T-helper 17 cell (primary cell): ENCODE measurements at places on chromosomes 2 and 18. TPM values are rescaled to one million over a fixed set of nuclear protein-coding genes. Genes with fewer than 3 reads are reported as not detected.

The SLC8A1 gene
- total RNA-seq = 1.4 TPM

The ZC3H8 gene
- total RNA-seq = 16.8 TPM

The CXCR2 gene
- 0.10 TPM for total RNA-seq

The TMX3 gene
- total RNA-seq = 38.4 TPM

The ALKAL2 gene
- total RNA-seq = not detected

The C2orf15 gene
- 2.4 TPM for total RNA-seq

The MC4R gene
- total RNA-seq = not detected

The CFAP65 gene
- not detected for total RNA-seq

The DPP10 gene
- not detected for total RNA-seq

The FEV gene
- total RNA-seq = not detected

GRCh38 chr2:33552758-33553461 lies 46.2 kb downstream of the FAM98A start:
- H3K27me3 ChIP-seq = no peaks in the 10 kb centered on the region
- H3K27ac ChIP-seq = no peak overlapping the region
- DNase-seq = no peak
- H3K4me3 ChIP-seq = no peak overlapping the region
- no peaks in the 10 kb centered on the region for H3K36me3 ChIP-seq
- peaks cover 2% of the 10 kb centered on the region for H3K4me1 ChIP-seq

DNA sequence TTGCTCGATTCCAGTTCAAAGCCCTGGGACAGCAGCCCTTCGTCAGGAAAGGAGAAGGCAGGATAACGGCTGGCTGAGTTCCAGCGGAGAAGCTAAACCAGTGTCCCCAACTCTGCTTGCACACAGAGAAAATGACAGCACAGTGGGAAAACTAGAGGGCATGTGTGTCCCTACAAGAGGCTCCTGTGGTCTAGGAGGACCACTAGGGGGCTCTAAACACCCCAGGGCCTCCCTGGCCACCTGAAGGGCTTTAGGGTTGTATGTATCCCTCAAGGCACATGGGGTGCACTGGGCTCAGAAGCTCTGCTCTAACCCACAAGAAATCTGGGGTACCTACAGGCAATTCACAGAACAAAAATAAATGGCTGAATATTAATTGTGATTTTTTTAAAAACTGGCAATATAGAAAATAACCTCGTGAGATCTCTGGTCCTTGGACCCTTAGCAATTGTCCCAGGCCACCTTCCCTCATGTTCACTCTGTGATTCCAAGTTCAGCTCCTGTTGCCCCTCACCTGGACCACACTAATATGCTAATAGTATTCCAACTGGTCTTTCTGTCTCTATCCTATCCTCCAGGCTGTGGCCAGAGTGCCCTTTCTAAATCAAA lies 17.5 kb downstream of the STAT1 start:
- peaks cover 27% of the 10 kb centered on the region for H3K36me3 ChIP-seq
- H3K27me3 ChIP-seq = no peaks in the 10 kb centered on the region
- peak overlapping the region; percentile 84 for H3K27ac ChIP-seq
- no peak for DNase-seq

DNA sequence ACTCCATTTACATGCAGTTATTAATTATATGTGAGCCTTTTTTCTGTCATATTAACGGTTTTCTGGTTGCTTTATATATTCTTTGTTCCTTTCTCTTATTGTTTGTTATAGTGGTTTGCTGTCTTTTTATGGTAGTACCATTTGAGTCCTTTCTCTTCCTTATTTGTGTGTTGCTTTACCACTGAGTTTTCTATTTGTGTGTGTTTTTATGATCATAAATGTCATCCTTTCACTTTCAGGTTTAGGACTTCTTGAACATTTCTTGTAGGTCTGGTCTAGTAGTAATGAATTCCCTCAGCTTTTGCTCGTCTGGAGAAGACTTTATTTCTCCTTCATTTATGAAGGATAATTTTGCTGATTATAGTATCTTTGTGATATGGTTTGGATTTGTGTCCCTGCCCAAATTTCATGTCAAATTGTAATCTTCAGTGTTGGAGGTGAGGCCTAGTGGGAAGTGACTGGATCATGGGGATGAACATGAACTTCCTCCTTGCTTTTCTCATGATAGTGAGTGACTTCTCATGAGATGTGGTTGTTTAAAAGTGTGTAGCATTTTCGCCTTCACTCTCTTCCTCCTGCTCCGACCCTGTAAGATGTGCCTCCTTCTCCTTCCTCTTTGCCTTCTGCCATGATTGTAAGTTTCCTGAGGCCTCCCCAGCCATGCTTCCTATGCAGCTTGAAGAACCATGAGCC lies 11.5 kb downstream of the GCC2 start:
- no peaks in the 10 kb centered on the region for H3K27me3 ChIP-seq
- no peak for DNase-seq
- peak overlapping the region; percentile 5 for H3K27ac ChIP-seq
- peaks cover 35% of the 10 kb centered on the region for H3K36me3 ChIP-seq

GRCh38 chr2:94984964-94985575 lies 40.4 kb upstream of the MAL start:
- no peaks in the 10 kb centered on the region for H3K4me1 ChIP-seq
- H3K36me3 ChIP-seq = no peaks in the 10 kb centered on the region
- peaks cover 37% of the 10 kb centered on the region for H3K27me3 ChIP-seq
- DNase-seq = no peak
- no peak overlapping the region for H3K4me3 ChIP-seq
- H3K27ac ChIP-seq = no peak overlapping the region

DNA sequence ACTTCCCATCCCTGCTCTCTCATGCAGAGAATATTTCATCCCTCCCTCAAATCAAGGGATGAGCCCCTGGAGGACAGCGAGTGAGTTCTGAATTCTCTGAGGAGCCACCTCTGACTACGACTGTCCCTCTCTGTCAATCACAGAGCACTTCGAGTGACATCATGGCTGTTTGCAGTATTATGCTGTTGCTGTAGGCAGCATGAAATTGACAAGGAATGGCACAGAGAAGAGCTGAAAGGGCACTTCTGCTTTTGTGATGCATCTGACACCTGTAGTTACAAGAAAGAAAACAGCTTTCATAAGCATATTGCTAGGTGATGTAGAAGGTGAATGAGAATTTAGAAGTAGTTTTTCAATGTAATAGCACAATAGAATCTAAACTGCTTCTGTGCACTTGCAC lies 166.9 kb downstream of the ARHGAP15 start:
- H3K27ac ChIP-seq = no peak overlapping the region
- peaks cover 6% of the 10 kb centered on the region for H3K36me3 ChIP-seq
- H3K4me1 ChIP-seq = peaks cover 33% of the 10 kb centered on the region

DNA sequence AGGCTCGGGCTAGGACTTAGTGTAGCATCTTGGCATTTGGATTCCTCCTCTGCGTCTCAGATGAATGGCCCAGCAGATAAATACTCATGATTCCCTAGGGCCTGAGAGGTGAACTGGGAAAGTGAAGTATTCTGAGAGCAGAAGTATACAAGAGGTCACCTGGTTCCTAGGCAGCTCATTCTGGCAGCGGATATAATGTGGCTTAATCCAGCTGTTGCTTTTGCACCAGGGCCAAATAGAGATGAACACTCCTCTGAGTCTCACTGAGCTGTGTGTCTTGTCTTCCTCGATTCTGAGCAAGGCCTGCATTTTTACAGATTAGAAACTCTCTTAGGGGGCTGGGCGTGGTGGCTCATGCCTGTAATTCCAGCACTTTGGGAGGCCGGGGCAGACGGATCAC lies 196.1 kb downstream of the SLC4A3 start:
- peaks cover 2% of the 10 kb centered on the region for H3K4me1 ChIP-seq
- peaks cover 24% of the 10 kb centered on the region for H3K27me3 ChIP-seq
- no peak overlapping the region for H3K27ac ChIP-seq

- no peak for DNase-seq
- no peaks in the 10 kb centered on the region for H3K4me1 ChIP-seq
- H3K27ac ChIP-seq = no peak overlapping the region
- H3K4me3 ChIP-seq = no peak overlapping the region
- H3K27me3 ChIP-seq = no peaks in the 10 kb centered on the region
- no peaks in the 10 kb centered on the region for H3K36me3 ChIP-seq
These were observed 887.2 kb upstream of the LRATD1 start for GRCh38 chr2:13745330-13745729.

GRCh38 chr2:149058936-149059335 lies 20.4 kb downstream of the LYPD6B start:
- H3K4me1 ChIP-seq = no peaks in the 10 kb centered on the region
- H3K27me3 ChIP-seq = peaks cover 17% of the 10 kb centered on the region
- no peak overlapping the region for H3K4me3 ChIP-seq
- no peaks in the 10 kb centered on the region for H3K36me3 ChIP-seq
- no peak for DNase-seq

DNA sequence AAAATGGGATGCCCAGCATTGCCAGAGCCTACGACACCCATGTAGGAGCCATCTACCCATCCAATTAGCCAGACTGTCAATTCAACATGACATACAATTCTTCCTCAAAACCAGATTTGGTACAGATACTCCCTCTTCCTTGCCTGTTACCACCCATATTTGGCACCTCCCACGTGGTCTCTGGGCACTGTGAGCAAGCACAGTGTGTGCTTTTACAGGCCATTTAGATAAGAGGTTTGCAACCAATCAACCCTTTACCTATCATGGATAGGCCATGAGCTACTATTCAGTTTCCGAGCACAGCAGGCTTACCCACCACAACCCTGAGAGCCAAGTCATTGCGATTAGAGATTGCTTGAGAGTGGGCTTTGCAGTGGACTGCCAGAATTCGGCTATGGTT lies 40.9 kb downstream of the ARID5A start:
- no peak overlapping the region for H3K4me3 ChIP-seq
- H3K27me3 ChIP-seq = peaks cover 5% of the 10 kb centered on the region
- no peak for DNase-seq

DNA sequence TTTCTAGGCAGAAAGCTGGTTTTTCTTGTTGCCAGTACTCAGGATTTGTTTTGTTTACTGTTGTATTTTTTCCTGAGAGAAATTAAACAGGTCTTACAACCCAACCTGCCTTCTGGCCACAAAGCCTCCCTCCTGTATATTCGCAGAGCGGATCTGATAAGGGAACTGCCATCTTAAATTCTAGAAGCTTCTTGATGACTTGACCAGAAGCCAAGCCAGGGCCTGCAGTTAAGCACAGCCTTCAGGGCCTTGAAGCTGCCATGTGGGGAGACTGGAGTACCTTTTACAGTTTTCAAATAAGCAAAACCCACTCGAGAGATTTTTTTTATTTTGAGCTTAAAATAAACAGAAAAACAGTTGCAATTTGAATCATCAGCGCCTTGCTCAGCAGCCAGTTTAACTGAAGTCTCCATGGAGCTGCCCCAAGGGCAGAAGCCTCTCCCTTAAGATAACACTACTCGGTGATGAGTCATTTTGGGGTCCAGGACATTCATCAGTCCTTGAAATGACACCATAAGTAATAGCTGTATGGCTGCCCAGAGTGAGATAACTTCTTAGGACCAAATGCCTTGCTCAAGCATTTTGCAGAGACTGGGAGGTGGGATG lies 51.5 kb upstream of the PHLPP1 start:
- H3K27me3 ChIP-seq = peaks cover 11% of the 10 kb centered on the region
- no peak overlapping the region for H3K4me3 ChIP-seq
- H3K36me3 ChIP-seq = no peaks in the 10 kb centered on the region
- no peak overlapping the region for H3K27ac ChIP-seq

DNA sequence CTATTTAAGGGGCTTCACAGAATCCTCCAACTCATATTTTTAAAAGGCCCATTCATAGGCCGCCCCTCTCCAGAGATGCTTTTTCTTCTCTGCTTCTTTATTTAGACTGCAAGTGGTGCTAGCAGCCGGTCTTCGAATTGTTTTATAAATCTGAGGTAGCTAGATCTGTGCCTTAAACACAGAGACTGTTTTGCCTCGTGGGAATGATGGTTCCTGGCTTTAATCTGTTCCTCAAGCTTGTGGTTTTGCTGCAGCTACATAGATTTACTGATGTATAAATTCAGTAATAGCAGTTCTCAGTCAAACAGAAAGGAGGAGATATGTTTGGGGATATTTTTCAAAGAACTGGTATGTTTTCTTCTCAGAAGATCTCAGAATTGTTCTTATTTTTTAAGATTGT lies 45.3 kb downstream of the TNFRSF11A start:
- DNase-seq = no peak
- H3K4me3 ChIP-seq = no peak overlapping the region
- H3K27me3 ChIP-seq = peaks cover 18% of the 10 kb centered on the region
- no peak overlapping the region for H3K27ac ChIP-seq
- H3K36me3 ChIP-seq = peaks cover 2% of the 10 kb centered on the region

DNA sequence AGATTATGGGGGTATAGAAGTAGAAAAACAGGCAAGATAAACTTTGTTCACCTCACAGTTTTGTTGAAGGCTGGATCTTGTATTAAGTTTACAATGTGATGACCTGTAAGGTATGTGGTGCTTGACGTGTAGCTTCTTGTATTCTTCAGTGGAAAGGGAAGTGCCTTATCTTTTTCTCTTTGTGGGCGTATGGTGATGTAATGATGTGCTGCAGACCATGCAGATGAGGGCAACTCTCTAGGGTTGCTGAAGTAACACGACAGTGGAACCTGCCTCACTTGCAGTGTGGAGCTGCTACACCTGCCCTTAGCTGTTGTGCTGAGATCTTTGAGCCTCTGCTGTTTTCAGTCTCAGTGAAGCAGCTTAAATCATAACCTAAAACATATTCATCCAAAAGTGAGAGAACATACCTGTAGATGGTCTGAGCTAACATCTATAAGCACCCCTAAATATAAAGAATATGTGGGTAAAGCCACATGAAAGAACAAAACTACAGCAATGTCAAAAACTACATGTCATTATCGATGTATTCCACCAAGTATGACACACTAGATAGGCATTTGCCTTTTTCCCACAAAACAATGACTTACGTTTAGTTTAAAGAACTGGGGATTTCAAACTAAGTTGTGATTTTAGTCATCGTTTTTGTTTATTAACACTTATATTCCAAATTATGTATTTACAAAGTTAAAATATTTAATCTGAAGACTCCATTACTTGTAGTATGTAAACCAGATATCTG lies 1144.1 kb downstream of the CNTNAP5 start:
- H3K4me3 ChIP-seq = no peak overlapping the region
- no peaks in the 10 kb centered on the region for H3K36me3 ChIP-seq
- no peaks in the 10 kb centered on the region for H3K4me1 ChIP-seq
- H3K27ac ChIP-seq = no peak overlapping the region
- DNase-seq = no peak

GRCh38 chr2:9565436-9566153 lies 10.0 kb upstream of the ADAM17 start:
- H3K27ac ChIP-seq = no peak overlapping the region
- H3K27me3 ChIP-seq = no peaks in the 10 kb centered on the region
- H3K36me3 ChIP-seq = no peaks in the 10 kb centered on the region
- no peak overlapping the region for H3K4me3 ChIP-seq
- peaks cover 2% of the 10 kb centered on the region for H3K4me1 ChIP-seq

DNA sequence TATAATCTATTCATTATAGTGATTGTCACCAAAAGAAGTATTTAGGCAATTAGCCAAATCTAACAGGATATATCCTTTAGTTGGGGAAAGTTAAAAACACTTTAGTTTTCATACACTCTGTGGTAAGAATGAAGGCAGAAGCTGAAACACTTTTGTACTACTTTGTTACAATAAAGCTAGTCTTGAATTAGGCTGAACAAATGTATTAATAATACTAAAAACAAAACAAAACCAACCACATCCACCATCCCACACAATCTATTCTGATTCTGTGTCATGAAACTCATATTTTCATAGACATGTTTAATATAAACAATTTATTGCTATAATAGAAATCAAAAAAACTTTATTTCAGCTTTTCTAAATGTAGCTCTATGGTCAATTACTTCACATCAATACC lies 508.8 kb downstream of the ZEB2 start:
- H3K4me1 ChIP-seq = no peaks in the 10 kb centered on the region
- no peak overlapping the region for H3K4me3 ChIP-seq
- H3K36me3 ChIP-seq = peaks cover 9% of the 10 kb centered on the region
- H3K27ac ChIP-seq = no peak overlapping the region

- H3K4me1 ChIP-seq = no peaks in the 10 kb centered on the region
- H3K27ac ChIP-seq = no peak overlapping the region
- H3K36me3 ChIP-seq = no peaks in the 10 kb centered on the region
- DNase-seq = no peak
- H3K27me3 ChIP-seq = no peaks in the 10 kb centered on the region
These were observed 999.8 kb upstream of the CDH2 start for GRCh38 chr18:29176681-29177080.
